ENCODE measurements at places on chromosomes 7 and 10. TPM values are rescaled to one million over a fixed set of nuclear protein-coding genes. Genes with fewer than 3 reads are reported as not detected.

Gene ITIH5
- not detected for total RNA-seq

Gene NUP42
- 62.5 TPM for total RNA-seq

Gene TDRD1
- total RNA-seq, result not detected

Gene ITPRIP
- total RNA-seq, result 13.8 TPM

Gene ERVW-1
- not detected for total RNA-seq

Gene WDFY4
- total RNA-seq, result not detected

Gene CCDC146
- total RNA-seq, result 5.2 TPM

Gene SLC29A3
- 0.58 TPM for total RNA-seq

DNA sequence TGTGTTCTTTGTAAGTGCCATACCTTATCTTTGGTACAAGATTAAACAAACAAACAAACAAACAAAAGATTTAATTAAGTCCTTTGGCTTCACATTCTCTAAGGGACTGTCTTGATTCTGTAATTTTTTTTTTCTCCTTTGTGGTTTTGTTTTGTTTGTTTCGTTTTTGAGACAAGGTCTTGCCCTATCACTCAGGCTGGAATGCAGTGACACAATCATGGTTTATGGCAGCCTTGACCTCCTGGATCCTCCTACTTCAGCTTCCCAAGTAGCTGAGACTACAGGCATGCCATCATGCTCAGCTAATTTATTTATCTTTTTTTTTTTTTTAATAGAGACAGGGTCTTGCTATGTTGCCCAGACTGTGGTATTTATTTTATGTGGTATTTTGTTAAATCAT, 165.8 kb downstream of the LRRC4 start:
- peak; percentile 59 for DNase-seq

DNA sequence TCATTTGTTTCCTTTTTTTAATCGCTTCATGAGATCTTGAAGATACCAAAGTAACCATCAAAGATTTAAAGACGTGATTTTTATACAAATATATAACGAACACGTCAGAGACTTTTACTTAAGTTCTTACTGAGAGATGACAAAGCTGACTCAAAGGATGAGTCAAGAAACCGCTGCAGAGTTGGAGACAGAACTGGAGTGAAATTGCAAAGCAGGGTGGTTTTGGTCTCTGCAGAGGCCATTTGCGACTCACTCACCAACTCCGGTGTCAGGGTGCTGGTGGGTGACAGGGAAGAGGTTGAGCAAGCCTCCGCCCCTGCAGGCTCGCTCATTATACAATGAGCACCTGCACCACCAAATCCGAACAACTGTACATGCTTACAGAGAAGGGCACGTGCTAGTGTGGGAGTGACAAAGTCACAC, 75.2 kb downstream of the DNAJB6 start:
- no peak for DNase-seq

DNA sequence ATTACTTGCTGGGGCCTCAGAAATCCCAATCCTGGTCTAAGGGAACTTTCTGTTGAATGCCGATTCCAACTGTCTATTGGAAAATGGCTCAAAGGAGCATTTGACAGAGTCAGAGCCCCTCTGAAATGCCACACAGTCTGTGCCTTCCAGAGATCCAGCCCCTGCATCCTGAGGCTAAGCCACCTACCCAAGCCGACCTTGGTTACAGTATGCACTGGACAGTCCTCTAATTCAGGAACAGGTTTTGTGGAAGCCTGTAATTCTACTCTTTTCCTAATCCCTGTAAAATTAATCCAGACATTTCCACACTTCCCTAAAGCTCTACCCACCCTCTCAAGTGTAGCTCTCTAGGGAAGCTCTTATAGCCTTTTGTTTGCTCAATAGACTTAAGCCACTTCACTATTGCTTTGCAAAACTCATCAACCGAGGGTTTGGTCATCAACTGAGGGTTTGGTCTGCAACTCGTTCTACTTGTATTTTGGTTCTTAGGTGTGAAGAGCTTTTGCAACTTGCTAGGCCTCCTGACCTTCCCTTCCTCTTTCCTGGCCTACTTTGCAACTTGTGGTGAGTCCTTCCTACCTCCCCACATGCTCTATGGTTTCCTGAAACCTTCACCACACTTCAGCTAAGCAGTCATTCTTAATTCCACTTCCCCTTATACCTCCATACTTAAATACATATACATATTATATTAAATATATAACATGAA, 364.8 kb downstream of the SFMBT2 start:
- DNase-seq, result no peak

GRCh38 chr10:75600833-75601232, 169.4 kb downstream of the LRMDA start:
- no peak for DNase-seq

DNA sequence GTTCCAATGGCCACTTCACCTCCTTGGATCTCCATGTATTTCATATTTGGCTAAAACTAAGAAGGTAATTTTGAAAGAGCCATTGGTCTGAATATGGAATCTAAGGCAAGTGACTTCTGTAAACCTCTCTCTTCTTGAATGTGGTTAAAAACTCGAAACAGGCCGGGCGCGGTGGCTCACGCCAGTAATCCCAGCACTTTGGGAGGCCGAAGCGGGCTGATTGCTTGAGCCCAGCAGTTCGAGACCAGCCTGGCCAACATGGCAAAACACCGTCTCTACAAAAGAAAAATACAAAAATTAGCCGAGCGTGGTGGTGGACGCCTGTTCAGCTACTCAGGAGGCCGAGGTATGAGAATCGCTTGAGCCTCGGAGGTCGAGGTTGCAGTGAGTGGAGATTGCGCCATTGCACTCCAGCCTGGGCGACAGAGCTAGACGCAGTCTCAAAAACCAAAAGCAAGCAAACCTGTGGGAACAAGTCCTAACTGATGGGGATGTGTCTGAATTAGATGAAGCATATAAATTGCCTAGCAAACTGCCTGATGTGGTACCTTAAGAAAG, 2.2 kb downstream of the LANCL2 start:
- no peak for DNase-seq

GRCh38 chr10:1094112-1095057, 38.2 kb downstream of the WDR37 start:
- DNase-seq, result no peak

GRCh38 chr7:106542550-106543220, 118.3 kb downstream of the CCDC71L start:
- DNase-seq, result peak; percentile 68

GRCh38 chr7:159016591-159016990, 128.1 kb downstream of the VIPR2 start:
- no peak for DNase-seq

DNA sequence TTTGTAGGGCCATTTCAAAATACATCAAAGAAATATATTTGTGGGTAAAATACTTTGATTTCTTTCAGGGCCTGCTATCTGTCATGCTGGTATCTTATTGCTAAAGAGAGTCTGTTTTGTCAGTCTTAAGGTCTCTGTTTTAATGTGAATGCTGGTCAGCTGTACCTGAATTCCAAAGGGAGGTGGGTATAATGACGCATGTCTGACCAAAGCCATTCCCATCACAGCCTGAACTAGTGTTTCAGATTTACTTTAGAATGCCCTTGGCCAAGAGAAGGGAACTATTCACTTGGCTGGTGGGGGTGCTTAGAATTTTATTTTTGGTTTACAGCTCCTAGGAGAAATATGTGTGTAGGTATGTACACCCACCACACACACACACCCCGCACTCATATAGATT, 30.6 kb upstream of the MYL10 start:
- DNase-seq, result no peak

DNA sequence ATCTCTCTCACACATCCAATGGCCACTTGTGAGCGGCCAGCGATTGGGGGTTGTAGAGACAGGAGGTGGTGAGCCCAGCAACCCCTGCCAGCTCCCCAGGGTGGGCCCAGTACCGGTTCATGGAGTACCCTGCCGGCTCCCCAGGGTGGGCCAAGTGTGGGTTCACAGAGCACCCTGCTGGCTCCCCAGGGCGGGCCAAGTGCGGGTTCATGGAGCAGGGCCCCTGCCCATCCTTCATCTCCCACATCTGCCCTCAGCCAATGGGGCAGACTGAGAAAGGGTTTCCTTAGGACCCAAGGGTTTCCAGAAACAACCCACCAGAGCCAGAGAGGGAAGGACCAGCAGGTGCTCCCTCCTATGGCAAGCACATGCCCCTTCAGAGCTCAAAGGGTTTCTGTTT, 21.4 kb upstream of the SLIT1 start:
- DNase-seq, result no peak

- DNase-seq, result no peak
These were observed at the start of gene LMOD2 for GRCh38 chr7:123655614-123656013. LMOD2 (plus strand) TSS chr7:123655866; CDS start chr7:123655964, 98 bp downstream.

All from epithelial cell of proximal tubule (primary cell).